ENCODE measurements at places on chromosomes 4 and X. TPM values are rescaled to one million over a fixed set of nuclear protein-coding genes. Genes with fewer than 3 reads are reported as not detected.

Gene STARD8
- 15.8 TPM for total RNA-seq

Gene GIMD1
- not detected for total RNA-seq

Gene MAGEA2B
- total RNA-seq = not detected

Gene PNMA5
- not detected for total RNA-seq

Gene PLP1
- total RNA-seq = 14.8 TPM

Gene ATP7A
- 18.2 TPM for total RNA-seq

Gene CHRNA9
- not detected for total RNA-seq

Gene HELQ
- total RNA-seq = 11.6 TPM

Gene VSIG1
- 8.2 TPM for total RNA-seq

Gene ARHGAP4
- total RNA-seq = 31.7 TPM

Gene RASL11B
- 5.4 TPM for total RNA-seq

Gene SPIN2A
- total RNA-seq = 0.35 TPM

Gene ZFP92
- 1.2 TPM for total RNA-seq

Gene PRDM8
- total RNA-seq = 3.7 TPM

Gene DAPP1
- total RNA-seq = 1.6 TPM

Gene RENBP
- total RNA-seq = 21.4 TPM

Gene GRIA2
- 12.4 TPM for total RNA-seq

Gene TBC1D9
- total RNA-seq = 17.5 TPM

Gene ETDA
- total RNA-seq = not detected

Gene DGAT2L6
- not detected for total RNA-seq

Gene GLRA2
- not detected for total RNA-seq

Gene TMEM150C
- 2.0 TPM for total RNA-seq

Gene UGT2B11
- not detected for total RNA-seq

Gene IL13RA2
- 19.2 TPM for total RNA-seq

Gene EMCN
- total RNA-seq = 9.3 TPM

Gene MBNL3
- 8.1 TPM for total RNA-seq

Gene ESX1
- not detected for total RNA-seq

Gene DOK7
- 36.7 TPM for total RNA-seq

Gene TEC
- total RNA-seq = 12.8 TPM

Measured in thoracic aorta (tissue), 2 donors.